ENCODE measurements at places on chromosomes 3 and 15.

DNA sequence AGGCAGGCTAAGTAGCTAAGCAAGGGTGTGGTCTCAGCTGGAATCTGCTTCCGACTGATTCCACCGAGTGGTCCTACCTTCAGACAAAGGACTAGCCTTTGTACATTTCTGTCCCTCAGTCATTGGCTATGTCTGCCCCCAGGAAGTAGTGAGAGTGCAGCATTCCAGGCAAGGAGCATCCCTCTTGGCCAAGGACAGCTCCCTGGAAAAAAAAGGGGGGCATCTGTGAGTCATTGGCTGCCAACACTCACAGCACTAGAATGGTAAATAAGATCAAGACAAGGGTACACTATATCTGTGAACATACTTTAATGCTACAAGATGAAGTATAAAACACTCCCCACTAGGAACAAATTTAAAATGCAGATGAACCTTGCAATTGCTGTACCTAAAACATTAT lies 66.8 kb downstream of the STAC start:
- no peak for DNase-seq

GRCh38 chr15:31320022-31320421 lies 6.6 kb upstream of the KLF13 start:
- DNase-seq = no peak

DNA sequence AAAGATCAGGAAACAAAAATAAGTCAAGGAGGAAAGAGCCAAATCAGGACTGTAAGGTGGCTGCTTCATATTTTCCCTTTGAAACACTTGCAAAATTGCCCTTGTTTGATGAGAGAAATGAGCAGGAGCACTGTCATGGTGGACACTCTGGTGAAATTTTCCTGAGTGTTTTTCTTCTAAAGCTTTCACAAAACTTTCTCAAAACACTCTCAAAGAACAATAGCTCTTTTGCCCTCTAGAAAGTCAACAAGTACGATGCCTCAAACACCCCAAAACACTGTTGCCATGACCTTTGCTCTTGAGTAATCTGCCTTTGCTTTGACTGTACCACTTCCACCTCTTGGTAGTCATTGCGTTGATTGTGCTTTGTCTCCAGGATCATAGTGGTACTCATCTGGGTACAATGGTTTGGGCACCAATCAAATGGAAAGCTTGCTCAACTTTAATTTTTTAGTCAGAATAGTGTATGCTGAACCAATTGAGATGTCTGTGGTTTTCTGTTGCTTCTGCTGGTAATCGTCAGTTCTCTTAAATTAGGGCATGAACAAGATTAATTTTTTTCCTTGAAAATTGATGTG lies 13.2 kb upstream of the MITF start:
- no peak for DNase-seq

DNA sequence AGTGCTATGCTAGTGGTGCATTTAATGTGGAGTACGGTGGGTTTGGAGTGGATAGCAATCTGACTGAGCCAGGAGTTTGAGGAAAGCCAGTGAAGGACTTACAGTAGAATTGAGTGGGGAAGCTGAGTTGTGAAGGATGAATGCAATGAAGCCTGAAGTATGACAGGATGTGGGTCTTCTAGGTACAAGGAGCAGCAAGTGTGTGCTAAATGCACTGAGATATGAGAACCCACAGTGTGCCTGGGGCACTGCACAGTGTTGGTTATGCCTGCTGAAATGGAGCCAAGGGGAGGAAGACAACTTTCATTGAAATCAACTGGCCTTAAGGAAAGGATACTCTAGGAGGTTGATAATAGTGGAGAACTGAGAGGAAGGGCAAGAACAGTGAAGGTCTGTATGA lies 105.5 kb upstream of the MRPL3 start:
- DNase-seq = no peak

GRCh38 chr15:76793162-76793561 lies 112.0 kb downstream of the SCAPER start:
- DNase-seq = no peak

GRCh38 chr3:119944091-119944490 lies 150.2 kb downstream of the GSK3B start:
- no peak for DNase-seq

- DNase-seq = peak; percentile 57
These were observed 4.7 kb downstream of the INAFM2 start for GRCh38 chr15:40328176-40328575.

DNA sequence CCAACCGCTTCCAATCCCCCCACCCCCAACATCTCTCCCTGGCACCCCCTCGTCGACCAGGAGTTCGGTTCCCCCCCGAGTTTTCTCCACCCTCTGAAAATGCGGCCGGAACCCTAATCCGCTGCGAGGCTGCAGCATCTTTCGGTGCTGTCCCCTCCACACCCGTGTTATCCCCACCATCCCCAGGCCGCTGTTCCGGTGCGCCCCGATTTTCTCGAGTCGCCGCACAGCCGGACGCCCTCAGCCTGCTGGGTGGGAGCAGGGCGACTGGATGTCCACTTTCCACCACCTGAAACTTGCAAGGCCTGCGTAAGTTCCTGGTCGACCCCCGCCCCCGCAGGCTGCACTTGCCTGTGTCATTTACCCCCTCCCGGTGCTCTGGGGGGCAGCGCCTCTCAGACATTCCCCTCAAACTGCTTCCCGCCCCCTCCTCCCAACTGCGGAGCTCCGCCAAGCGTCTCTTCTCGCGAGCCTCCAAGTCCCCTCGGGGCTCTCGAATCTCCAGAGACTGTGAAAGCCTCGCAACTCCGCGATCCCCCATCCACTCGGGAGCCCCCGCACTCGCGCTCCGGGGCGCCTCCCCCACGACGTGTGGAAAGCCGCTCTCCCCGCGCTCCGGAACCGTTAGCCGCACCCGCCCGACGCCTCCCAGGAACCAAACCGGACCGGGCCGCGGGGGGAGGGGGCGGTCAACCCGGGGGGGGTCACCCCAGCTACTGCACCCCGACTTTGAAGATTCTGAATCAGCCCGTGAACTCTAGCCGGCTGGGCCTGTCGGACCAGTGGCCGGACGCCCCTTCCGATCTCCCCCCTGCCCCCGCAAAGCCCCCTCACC lies 566 bp downstream of the ETV5 start:
- DNase-seq = peak; percentile 71

DNA sequence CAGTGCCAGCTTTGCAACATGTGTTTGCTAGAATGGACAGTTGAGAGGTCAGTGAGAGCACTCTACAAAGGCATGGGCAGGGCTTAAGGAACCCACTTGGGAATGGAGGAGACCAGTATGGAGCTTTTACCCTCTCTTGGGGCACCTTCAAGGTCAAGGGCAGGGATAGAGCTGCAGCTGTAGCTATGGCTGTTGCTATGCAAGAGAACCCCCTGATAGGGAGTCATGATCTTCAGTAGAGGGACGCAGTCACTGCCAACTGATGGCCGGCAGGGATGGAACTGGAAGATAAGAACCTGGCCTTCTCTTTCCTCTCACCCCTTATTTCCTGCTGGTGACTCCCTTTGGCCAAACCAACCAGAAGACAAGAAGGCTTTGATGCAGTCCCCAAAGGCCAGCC lies 40.3 kb downstream of the THSD4 start:
- DNase-seq = no peak

DNA sequence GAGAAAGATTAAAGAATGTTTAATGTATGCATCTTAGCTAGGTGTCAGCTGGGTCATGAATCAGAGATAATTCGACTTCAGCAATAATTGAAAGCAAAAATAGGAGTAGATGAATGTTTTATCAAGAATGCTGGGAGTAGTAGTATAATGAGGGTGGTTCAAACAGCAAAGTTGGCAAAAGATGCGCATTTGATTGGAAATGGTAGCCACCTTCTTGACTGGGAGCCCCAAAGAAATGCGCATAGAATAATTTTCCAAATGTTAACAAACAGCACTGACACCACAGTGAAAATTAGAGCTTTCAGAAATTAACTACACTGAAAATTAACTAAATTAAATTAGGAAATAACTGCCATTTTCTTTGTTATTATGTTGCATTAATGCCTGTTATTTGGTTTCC lies 195.8 kb downstream of the TUSC7 start:
- no peak for DNase-seq

DNA sequence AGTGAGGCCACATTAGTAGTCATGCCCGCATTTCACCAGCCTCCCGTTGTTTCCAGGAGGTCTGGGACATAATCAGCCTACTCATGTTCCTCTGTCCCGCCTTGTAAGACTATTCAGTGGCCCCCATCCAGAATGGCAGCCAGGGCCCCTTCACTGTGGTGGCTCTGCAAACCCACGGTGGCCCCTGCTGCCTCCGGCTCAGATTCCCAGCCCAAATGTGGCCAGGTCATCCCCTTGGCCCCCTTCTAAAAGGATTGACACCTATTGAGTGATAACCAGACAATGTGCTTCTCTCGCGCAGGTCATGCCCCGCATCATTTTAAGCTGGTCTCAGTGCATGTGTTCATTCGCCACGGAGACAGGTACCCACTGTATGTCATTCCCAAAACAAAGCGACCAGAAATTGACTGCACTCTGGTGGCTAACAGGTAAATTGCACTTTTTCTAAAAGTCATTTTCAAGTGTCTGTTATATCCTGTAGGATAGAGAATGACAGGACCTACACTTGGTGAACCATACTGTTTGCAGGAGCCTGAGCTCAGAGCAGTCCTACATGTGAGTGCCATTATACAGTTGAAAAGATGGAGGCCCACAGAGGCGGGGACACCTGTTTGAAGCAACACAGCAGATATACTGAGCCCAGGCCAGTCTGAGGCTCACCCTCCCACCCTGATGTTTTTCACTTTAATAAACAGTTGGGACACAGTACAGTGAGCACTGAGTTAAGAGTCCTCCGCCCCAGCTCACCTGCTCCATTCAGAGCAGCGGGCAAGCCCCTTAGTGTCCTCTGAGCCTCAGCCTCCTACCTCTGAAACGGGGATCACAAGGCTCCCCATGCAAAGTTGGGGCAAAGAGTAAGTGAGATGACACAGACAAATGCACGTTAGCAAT lies 47.7 kb downstream of the PXYLP1 start:
- peak; percentile 41 for DNase-seq

DNA sequence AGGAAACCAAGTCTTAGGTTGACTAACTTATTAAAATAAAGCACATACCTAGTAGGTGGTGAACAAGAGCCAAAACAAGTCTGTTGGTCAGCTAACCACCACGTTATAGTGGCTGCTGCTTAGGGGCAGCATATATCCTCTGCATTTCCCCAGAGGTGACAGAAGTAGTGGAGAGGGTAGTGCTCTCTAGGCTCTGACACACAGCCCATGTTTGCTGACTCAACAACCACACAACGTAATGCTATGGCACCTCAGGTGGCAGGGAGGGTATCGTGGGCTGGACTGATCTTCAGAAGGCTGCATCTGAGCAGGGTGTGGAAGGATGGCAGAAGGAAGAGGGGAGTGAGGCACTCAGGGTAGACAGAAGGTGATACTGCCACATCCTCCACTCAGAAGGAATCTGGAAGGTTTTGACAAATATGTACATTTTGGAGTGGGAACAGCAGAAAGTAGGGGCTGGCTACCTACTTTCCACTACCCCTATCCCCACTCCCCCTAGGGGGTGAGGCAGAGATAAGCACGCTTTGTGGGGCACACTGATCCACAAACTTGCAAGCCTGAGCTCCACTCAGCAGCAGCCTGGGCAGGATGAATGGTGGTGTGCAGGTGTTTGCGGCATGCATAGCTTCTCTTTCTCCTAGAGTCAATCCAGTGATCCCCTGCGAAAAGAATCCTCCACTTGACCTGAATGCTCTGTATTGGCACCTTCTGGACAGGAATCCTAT lies 178.1 kb downstream of the RORA start:
- DNase-seq = no peak

- no peak for DNase-seq
These were observed 39.7 kb upstream of the GLCE start for GRCh38 chr15:69120732-69121131.

GRCh38 chr15:49962044-49962602 lies 156.9 kb downstream of the ATP8B4 start:
- DNase-seq = no peak

DNA sequence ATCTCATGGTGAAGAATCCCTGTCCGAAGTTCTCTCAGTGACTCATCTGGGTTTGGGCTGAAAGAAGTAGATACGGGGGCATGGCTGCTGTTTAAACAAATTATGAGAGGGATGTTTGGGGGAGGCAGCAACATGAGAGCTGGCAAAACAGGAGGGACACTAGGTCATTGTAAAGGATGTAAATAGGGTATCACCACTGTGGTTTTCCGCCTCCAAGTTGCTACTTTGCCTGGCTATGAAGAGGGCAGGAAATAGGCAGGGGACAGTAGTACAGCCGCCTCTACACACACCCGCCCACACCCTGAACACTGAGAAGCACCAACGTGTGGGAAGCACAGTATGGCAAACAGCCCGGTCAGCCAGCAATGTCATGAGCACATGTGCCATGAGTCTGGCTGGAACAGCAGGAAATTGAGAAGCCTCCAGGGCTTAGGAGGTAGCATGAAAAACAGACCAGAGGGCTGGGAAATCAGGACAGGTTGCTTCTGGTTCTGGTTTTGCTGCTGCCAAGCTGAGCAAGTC lies 17.1 kb downstream of the HEXA start:
- peak; percentile 79 for DNase-seq

GRCh38 chr3:125261031-125261430 lies 48.5 kb upstream of the SLC12A8 start:
- no peak for DNase-seq

Data from dermis blood vessel endothelial cell (primary cell).